ENCODE measurements at places on chromosomes 3 and 15. TPM values are rescaled to one million over a fixed set of nuclear protein-coding genes. Genes with fewer than 3 reads are reported as not detected.
A peak's percentile ranks its signal among the peaks of the same experiment; 100 is the strongest.

Gene SPCS1
- 63.3 TPM for total RNA-seq

Gene RPL15
- 1,285 TPM for total RNA-seq

Gene UBP1
- total RNA-seq, result 95.2 TPM

Gene TEX9
- 46.3 TPM for total RNA-seq

Gene CHRNA7
- total RNA-seq, result 2.7 TPM

Gene KNG1
- 0.15 TPM for total RNA-seq

Gene CD200R1
- 0.83 TPM for total RNA-seq

Gene NOX5
- total RNA-seq, result 0.09 TPM

Gene LAMB2
- 616 TPM for total RNA-seq

Gene TBCCD1
- total RNA-seq, result 9.4 TPM

Gene KLF15
- 31.1 TPM for total RNA-seq

Gene ATP13A5
- 1.1 TPM for total RNA-seq

Gene CLDN18
- total RNA-seq, result 316 TPM

Gene ARGFX
- total RNA-seq, result not detected

Gene ACTRT3
- total RNA-seq, result 3.0 TPM

Gene SMCO1
- total RNA-seq, result not detected

GRCh38 chr3:50816894-50817293, 142.2 kb downstream of the DOCK3 start:
- no peak for DNase-seq

GRCh38 chr3:171658841-171659240, 151.4 kb downstream of the PLD1 start:
- no peak for DNase-seq

DNA sequence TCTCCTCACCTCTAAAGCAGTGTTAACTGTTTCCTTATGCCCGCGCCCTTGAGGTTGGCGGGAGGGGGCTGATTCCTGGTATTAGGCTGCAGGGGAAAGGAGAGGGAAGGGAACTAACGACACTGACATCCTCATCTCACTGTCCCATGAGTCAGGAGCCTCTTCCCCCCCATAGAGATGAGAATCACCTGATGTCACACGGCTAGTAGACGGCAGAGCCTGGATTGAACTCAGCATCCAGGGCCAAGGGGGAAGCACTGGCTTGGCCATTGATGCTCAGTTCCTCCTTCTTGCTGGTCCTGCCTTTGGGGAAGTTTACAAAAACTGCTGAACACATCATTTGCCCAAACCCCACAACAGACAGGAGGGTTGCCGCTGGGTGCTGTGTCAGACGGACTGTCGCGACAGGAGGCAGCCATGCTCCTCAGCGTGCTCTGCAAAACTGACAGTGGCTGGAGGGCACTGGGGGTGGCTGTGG, 38.5 kb downstream of the IDH2 start:
- DNase-seq, result no peak

- DNase-seq, result no peak
Measured at GRCh38 chr15:32716915-32717425, 834 bp upstream of the GREM1 start.

DNA sequence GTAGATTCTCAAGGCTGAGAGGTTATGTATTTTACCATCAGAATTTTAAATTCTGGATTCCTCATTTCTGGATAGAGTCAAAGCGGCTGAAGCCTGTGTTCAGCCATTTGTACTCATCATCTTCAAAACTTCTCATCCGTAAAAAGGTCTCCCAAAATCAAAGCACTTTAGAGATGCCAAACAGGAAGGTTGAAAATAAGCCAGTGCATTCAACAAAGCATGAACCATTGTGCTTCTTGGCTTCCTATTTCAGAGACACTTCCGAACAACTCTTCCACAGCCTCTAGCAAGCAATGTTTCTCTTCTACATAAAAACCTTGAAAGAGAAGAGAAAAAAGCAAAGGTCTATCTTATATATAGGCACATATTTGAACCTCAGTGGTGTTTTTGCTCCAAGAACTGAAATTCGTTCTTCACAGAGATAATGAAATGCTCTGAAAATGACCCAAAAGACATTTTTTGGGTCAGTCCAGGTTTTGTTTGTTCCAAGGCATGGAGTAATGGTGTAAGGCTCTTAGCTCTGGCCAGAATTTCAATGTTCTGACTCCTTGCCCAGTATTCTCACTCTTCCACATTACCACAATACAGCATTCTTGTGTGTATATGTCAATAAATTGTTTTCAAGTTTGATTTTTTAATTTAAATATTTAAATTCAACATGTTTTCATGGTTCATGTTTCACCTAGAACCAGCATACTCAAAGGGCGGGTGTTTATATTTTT, 163.1 kb downstream of the STAC start:
- DNase-seq, result no peak

GRCh38 chr3:67906261-67906660, 251.8 kb upstream of the SUCLG2 start:
- DNase-seq, result no peak

- DNase-seq, result no peak
Measured at GRCh38 chr15:42611532-42611931, 36.1 kb downstream of the STARD9 start.

DNA sequence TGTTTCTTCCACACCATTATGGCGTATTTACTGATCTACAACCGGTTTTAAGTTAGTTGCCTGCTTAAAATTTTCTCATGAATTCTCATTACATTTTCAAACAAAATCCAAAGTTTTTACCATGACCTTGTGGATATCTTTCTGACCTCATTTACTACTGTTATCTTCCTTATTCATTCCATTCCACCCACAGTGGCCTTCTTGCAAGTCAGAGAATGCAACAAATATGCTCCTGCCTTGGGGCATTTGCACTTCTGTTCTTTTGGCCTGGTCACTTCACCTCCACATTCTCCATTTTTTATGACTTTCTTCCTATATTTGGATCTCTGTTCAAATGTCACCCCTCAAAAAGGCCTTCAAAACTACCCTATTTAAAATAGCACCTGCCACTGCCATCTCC, 8.8 kb upstream of the SLC15A2 start:
- DNase-seq, result no peak

- peak; percentile 61 for DNase-seq
Measured at GRCh38 chr3:177371888-177372287, 174.6 kb upstream of the TBL1XR1 start.

DNA sequence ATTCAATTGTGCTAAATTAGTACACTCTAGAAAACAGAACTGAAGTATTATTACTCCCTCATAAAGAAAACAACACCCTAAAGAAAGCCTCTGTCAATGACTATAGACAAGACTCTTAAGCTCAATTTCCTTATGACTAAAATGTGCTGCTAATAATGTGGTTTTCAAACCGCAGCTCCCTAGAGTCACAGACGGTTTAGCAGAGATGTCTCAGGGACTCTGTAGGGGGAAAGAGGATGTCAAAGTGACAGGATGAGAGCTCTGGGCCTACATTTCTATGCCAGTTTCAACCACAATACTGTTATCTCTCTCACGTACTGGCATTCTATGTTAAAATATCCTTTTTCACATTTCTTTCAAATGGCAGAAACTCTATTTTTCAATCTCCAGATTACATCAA, 37.6 kb upstream of the WDR49 start:
- no peak for DNase-seq

GRCh38 chr3:148825476-148825875, 2.1 kb upstream of the CPB1 start:
- no peak for DNase-seq

GRCh38 chr15:98444138-98444537, 204.2 kb upstream of the IGF1R start:
- no peak for DNase-seq

- DNase-seq, result no peak
Measured at GRCh38 chr3:153127788-153128187, 34.2 kb upstream of the RAP2B start.

GRCh38 chr15:59622289-59622688, 10.7 kb downstream of the GCNT3 start:
- no peak for DNase-seq

- DNase-seq, result no peak
Measured at GRCh38 chr15:31271711-31272557, 54.7 kb upstream of the KLF13 start.

DNA sequence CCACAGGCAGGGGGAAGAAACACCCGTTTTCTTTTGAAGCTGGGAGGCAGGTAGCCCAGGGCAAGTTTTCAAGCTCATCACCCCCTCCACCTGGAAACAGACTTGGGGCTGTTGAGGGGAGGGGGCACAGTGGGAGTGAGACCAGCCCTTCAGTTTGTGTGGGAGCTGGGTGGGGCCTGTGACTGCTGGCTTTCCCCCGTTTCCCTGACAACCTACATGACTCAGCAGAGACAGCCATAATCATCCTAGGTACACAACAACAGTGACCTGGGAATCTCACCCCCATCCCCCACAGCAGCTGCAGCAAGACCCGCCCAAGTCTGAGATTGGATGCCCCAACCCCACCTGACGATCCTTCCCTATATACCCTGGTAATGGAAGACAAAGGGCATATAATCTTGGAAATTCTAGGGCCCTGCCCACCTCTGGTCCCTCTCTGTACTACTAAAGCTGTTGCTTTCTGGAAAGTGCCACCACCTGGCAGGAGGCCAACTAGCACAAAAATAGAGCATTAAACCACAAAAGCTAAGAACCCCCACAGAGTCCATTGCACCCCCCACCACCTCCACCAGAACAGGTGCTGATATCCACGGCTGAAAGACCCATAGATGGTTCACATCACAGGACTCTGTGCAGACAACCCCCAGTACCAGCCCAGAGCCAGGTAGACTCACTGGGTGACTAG, 422.2 kb upstream of the SGO1 start:
- DNase-seq, result no peak

GRCh38 chr15:48557335-48557734, 88.2 kb downstream of the FBN1 start:
- DNase-seq, result no peak

GRCh38 chr3:74003734-74004133, 379.0 kb upstream of the PDZRN3 start:
- DNase-seq, result peak; percentile 7

DNA sequence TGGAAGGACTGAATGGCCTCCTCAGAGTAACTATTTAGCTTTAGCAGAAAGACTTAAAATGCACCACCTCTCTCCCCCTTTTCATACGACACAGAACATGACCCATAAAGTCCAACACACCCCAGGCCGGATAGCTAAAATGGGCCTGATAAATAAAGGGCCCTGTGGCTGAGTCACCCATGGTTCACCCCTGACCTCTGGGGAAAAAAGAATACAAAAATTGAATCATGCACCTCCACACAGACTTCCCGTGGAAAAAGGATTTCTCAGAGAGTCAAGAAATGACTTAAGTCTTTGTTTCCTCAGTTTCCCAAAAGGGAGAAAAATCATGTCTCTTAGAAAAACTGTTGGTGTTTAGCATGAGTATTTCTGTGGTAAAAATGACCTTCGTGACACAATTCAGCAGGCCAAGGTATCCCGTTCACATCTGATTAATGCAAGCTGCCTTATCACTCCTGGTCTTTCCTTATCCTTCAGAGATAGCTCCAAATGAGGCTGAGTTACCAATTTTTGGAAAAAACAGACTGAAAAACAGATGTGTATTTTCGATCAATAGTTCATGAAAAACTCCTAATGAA, 34.0 kb upstream of the ARHGEF3 start:
- no peak for DNase-seq

GRCh38 chr3:157151627-157152026, 8.3 kb downstream of the CCNL1 start:
- no peak for DNase-seq

DNA sequence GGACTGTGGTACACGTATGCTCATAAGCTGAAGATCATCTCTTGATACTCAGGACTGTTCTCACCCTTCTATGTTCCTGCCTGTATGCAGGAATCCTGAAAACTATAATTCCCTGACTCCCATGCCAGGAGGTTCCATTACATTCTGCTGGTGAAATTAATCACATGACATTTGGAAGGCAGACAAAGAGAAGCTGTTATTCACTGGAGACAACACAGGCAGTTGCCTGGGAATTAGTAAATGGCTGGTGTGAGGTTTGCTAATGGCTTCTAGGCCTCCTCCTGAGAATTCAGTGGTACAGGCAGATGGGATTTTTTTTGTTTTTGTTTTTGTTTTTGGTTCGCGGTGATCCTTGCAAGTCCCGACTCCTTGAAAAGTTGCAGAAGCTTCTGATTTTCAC, 91.4 kb downstream of the CTNNB1 start:
- no peak for DNase-seq

DNA sequence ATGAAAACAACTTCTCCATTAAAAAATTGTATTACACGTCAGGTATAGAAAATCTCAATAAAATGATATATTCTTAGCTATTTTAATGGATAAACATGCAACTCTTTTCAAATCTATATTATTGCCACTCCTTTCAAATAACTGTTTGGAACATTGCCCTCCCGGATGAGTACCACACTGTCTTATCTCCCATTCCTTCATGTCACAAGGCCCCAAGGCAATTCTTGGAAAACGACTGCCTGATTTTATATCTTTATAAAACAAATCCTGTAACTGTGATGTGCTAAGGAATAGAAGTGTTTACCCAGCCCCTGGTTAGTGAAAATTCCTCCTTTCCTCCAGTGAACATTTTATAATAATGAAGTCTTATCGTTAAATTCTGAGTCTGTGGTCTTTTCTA, 6.2 kb upstream of the ZNF619 start:
- DNase-seq, result no peak

DNA sequence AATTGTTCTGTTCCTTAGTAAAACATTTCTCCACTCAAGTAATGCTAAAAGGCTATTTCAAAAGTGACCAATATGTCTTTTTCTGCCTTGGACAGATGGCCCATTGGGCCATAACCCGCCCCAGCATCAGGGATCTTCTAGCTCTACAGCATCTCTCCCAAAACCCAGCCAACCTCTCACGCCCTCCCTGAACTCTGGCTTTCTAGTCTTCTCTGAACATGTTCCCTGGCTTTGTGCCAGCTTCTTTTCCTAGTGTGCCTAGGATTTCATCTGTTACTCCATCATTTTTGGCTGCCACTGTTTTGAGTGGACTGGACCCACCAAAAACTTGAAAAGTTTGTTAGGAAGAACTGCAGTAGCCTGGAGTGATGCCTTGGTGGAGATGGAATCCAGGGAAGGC, 30.7 kb downstream of the TRPM1 start:
- peak; percentile 18 for DNase-seq

GRCh38 chr15:83794209-83794608, 140.3 kb downstream of the ADAMTSL3 start:
- DNase-seq, result no peak

GRCh38 chr3:193909387-193909786, 226.6 kb upstream of the HES1 start:
- peak; percentile 57 for DNase-seq

GRCh38 chr15:33094336-33094735, 100.2 kb downstream of the FMN1 start:
- DNase-seq, result peak; percentile 29

DNA sequence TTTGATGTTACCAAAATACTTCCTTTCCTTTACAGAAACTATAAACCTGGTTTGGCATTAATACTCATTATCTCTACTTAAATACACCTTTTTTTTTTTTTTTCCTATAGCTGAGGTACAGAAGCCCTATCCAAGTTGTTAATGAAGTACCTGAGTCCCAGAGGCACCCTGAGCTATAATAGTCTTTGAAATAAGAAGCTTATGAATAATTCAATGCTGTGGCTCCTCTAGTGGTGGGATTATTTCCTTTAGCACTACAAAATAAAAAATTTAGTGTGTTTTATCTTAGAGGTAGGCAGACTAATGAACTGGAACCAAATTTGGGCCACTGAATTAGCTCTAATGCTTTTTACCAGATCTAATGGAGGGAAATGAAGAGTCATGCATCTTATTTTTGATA, 611.9 kb downstream of the EDEM1 start:
- DNase-seq, result no peak
